ENCODE measurements at places on chromosomes 11 and 22.

- DNase-seq: no peak
These were observed 650.7 kb downstream of the BRD1 start for GRCh38 chr22:49176956-49177355.

DNA sequence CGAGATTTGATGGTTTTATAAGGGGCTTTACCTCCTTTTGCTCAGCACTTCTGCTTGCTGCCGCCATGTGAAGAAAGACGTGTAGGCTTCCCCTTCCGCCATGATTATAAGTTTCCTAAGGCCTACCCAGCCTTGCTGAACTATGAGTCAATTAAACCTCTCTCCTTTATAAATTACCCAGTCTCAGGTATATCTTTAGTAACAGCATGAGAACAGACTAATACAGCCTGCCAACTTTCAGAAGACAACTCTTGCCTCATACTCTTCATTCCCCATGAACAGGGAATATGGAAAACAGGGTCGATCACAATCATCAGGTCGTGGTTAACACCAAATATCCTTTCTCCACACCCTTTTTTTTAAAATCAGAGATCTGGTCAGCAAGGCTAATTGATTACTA, 83.0 kb downstream of the MPPED2 start:
- DNase-seq: no peak

DNA sequence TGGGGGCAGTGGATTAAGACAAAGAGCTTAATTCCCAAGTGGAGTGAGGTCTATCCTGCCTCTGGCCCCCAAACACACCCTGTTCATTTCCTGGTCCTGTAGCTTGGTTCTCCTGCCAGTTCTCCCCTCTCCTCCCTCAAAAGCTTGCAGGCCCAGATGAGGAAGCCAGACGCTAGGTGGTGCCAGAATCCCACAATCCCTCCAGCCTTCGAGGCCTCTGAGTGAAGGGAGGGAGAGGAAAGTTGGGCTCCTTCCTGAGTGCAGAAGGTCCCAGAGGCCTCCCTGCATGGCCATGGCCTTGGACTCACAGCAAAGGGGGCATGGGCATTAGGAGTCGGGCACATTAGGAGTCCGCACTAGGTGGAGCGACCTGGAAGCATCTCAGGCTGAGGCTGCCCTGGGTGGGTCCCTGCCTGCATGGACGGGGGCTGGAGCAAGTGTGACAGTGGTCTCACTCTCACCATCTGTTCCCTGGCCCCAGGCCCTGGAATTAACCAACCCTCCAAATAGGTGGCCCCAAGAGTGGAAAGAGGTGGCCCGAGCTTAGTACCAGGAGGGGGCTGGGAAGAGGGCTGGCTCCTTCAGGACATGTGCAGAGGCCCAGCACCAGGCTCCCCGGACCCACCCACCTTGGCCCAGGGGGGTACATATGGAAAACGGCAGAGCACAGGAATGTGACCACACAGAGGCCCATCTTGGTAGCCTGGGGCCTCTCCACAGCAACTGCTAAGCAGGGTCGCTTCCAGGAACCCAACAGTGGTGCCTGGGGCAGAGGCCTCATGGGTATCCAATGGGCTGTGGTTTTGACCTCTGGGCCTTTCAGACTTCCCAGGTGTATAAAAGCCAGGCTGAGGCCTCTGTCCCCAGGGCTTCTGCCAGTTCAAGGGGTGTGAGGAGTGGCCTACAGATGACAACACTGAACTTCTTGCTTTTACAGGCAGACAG, 5.2 kb downstream of the FXYD2 start:
- no peak for DNase-seq

- DNase-seq: no peak
These were observed 203.4 kb downstream of the TBC1D22A start for GRCh38 chr22:46965555-46966494.

Data from ureter (tissue), 1 donor.